ENCODE measurements at places on chromosomes 2 and 18.

- DNase-seq: no peak
Observed at GRCh38 chr18:741931-742512, 29.6 kb upstream of the ENOSF1 start.

DNA sequence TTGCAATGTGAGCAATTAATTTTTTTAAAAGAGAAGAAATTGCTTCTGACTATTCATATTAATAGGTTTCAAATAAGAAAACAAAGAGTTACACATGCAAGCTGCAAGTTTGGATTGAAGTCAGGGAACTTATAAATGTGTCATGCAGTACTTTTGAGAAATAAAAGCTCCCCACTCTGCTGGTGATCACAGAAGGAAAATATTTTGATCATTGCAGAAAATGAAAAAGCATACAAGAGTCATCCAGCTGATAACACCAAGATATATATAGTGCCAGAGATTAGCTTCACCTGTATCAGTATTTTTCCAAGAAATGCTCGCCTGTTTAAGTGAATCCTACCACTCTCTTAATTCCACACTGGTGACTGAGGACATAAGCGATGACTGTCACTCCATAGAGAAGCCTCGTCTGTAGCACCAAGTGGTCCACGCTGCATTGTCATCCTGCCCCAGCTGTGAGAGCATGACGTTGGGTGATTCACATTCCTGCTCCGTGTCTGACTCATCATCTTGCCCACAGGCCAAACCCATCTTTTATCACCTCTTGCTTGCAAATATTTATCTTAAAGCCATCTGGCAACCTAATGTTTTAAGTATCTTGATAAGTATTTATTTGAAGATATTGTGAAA lies 178.0 kb downstream of the ASXL3 start:
- DNase-seq: no peak

DNA sequence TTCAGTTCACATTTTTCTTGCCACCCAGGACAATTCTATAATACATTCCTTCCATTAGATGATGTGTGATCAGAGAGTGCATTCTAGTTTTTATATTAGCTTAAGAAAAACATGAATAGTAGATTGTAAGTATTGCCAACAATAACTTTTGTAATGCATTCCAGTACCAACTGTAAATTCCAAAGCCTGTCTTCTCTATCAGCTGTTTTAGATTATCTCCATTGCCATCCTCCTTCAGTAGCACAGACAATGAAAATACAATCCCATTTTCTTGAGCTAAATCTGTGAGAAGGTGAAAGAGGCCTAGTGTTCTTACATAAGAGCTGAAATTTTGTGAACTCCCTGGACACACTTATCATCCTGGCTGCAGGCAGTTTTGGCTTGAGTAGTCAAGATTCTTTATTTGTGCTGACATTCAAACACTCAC lies 103.9 kb downstream of the CCBE1 start:
- DNase-seq: no peak

GRCh38 chr2:263774-264492 lies at the start of gene SH3YL1:
Gene SH3YL1 (minus strand): TSS chr2:264032. CDS start chr2:263984, 48 bp downstream.
- peak; percentile 81 for DNase-seq

DNA sequence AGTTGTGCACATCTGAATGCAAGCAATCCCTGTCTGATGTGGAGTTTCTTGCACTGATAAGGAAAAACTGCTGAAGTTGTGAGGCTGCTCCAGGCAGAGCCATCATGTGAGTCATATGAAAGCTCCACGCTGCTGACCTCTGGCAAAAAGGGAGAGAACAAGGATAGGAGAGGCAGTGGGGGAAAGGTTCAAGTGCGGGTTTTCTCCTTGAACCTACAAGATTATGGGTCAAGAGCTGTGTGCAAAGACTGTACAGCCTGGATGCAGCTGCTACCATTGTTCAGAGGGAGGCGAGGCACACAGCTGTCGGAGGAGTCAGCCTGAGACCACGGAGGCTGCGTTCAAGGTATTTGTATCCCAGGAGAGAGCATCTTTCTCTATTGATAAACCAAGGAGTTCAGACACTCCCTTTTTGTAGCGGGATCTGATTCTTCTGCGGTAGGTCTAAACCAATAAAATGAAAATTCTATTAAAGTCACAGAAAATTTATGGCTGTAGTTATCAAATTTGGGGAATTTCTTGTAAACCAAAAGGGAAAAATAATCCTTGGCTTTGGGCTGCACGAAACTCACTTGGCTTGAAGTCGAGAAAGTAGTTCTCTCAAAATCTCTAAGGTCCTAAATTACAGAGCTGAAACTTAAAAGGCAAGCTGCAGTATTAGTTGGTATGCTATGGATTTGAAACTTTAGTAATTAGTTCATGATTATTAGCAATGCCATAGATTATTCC lies at the start of gene CDK15:
Gene CDK15 (plus strand): TSS at position 96 of the 729 bp plus-strand sequence. CDS start 128 bp downstream, at position 224.
- no peak for DNase-seq

DNA sequence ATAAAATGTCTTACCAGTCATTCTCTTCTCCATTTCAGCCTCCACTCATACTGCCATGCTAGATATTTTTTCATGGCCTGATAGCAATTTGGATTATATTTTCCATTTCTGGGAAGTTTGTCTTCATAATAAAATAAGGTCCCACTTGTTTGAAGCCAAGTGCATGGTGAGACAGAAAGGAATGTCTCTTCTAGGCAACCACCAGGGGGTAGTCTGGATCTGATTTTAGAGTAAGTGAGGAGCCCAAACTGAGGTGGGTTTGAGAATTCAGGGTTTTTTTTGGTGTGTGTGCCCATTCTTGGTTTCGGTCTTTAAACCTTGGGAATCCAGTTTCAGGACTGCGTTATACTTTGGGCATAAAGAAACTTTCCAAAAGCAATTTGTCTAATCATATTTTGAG lies 315.5 kb downstream of the RPRM start:
- DNase-seq: no peak

DNA sequence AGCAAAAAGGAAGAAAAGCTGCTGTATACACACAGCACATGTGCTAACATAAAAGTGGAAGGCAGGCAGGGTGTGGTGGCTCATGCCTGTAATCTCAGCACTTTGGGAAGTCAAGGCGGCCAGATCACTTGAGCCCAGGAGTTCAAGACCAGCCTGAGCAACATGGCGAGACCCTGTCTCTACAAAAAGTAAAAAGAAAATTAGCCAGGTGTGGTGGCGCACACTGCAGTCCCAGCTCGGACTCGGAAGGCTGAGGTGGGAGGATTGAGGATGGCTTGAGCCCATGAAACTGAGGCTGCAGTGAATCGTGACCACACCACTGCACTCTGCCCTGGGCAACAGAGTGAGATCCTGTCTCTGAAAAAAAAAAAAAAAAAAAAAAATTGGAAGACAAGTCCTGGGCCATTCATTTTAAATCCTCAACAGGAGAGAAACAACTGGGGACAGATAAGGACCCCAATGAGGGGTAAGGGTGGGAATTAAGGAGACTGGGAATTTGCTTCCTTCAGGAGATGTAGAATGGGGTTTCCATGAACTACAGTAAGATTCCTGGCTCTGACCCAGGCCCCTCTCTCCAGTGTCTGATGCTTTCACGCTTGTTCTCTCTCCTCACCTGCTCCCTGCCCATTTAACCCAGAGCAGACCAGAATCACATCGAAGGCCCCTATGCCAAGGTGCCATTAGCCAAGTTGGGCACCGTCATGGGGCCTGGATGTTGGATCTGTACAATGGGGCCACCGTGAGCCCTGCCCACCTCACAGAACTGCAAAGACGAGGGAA lies 29.6 kb downstream of the TNS1 start:
- no peak for DNase-seq

- no peak for DNase-seq
Observed at GRCh38 chr2:196173505-196173904, 2.1 kb upstream of the STK17B start.

DNA sequence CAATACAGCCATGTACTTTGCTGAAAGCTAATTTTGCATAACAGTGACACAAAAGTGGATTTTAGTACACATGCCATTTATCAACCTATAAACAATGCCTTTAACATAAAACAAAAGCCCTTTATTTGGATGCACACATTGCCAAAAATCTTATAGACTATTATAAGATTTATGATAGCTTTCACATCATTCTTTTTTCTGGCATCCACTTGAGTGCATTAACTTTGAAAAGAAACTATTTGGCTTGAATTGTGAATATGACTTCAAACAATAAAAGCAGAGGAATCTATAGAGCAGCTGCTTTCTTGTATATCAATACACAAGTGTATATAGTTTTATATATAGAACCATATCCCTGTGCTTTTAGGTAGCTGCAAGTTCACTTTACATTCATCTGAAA lies 577.4 kb downstream of the CBLN2 start:
- DNase-seq: no peak

DNA sequence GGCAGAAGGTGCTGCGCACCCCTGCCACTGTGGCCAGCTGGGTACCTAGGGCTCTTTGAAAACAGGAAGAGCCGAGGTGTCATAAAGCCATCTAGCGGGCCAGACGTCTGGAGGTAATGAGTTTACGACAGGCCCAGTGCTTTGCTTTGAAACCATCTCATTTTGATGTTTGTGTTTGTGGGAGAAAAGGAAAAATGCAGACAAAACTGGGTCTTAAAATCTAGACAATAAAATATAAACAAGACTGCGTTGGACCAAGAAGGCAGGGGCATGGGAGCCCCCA lies 3.2 kb downstream of the HOXD9 start:
- no peak for DNase-seq

DNA sequence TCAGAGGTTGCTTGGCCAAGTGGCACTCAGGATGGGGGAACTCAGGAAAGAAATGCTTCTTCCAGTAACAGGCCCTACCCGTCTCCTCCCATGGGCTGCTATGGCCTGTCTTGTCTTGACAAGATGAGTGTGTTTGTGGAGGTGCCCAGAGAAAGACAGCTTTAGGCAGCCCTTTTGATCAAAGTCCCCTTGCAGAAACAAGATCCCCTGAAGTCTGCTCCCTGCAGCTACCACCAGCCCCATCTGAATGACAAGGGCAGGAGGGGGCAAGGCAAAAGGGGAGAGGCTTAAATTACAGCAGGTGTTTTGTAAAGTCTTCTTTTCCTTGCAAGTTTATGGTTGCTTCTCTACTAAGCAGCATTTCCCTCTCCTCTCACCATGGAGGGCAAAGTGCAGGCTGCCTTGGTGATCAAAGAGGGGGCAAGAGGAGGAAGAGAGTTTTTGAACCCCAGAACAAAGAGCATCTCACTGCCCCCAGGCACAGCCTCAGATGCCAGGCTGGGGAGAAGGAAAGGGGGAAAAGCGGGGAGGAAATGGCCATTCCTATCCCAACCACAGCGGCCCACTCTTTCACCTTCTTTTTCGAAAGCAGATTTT lies 6.7 kb downstream of the EVA1A start:
- no peak for DNase-seq

DNA sequence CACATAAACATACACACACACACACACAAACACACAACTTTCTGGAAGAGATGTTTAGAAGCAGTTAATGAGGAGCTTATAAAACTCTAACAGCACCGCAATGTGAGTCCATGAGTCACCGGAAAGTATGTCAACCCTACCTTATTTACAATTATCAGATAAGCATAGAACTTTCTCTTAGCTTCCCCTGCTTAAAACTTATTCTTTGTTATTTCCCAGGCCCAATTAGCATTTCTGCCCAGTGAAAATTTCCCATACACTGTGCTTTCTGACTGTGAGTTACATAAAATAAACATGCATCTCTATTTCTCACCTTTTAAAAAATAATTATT lies 737.6 kb downstream of the LRP1B start:
- DNase-seq: no peak

DNA sequence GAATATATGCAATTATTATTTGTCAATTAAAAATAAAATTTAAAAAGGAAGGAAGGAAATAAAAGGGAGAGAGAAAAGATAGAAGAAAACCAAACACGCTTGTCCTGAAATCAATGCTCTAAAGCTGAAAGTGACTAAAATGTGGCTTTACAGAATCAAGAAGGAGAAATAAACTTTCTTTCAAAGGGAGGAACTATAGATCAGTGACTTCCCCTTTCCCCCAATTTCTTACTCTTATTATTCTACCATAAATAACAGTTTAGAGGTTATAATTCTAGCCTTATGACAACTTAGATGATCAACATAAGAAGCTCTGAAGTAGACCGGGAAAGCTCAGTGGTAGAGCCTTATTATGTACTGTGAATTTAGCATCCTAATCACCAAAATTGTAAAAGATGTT lies 122.5 kb downstream of the ARHGAP15 start:
- DNase-seq: no peak

DNA sequence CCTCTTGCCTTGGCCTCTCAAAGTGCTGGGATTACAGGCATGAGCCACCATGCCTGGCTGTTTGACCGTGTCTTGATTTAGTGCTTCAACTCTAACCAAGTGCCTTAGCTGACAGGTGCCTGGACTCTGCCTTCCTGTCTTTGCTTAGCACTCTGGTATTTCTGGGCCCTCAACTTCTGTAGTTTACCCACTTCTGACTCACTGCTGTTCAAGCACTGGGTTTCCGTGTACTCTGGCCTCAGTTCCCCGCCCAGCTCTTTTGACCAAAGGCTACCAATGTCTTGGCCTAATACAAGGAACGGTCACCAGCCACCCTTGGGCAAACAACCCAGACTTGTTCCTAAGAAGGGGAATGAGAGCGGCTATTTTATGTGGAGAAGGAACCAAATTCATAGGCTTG lies 35.7 kb upstream of the CABLES1 start:
- DNase-seq: peak; percentile 80

DNA sequence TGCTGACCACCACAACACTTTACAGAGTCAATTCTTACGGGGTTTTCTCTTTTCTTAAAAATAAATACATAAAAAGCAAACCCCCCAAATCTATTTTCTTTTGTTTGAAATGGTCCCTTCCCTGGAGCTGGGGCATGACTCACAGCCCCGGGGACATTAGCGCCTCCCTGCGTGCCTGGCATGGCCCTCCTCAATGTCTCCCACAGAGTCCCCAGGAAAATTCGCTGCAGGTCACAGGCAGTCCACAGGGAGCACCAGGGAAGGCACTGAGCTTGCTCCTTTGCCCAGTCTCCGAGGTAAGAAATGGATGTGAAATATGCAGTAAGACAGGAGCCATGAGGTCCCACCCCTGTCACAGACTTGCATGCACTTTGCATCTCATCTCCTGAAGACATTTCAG lies 142.5 kb downstream of the LAMA1 start:
- DNase-seq: no peak

- no peak for DNase-seq
Observed at GRCh38 chr2:101558740-101559525, 84.0 kb upstream of the RFX8 start.

DNA sequence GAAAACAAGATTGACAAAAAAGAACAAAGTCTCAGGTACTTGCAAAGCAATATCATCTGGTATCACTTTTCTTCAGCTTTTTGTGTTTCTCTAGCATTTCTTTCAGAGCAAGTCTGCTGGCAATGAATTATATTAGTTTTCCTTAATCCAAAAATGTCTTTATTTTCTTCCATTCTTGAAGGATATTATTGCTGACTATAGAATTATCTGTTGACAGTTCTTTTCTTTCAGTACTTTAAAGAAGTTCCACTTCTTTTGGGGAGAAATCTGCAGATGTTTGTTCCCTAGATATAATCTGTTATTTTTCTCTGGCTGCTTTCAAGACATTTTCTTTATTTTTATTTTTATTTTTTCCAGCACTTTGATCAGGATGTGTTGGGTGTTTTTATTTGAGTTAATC lies 161.8 kb upstream of the SPRED2 start:
- DNase-seq: no peak

All from breast epithelium (tissue), 4 donors.